ENCODE measurements at places on chromosomes 6 and 20.

GRCh38 chr6:124722141-124722878 is 239.9 kb upstream of the RNF217 start:
- DNase-seq = no peak

DNA sequence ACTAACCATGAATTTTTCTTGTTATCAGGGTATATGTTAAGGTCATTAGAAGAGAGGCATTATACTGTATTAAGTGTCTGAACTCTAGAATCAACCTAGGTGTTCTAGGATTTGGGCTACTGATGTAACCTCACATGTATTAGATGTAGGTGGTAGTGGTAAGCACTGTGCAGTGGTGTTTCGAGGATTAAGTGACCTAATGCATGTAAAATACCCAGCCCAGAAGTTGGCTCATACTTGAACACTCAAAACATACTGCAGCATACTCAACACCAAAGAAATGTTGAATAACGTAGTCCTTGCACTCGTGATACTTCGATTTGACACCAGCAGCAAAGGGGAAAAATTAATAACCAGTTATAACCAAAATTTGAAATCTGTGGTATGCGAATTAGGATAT is 48.7 kb downstream of the QKI start:
- no peak for DNase-seq

- no peak for DNase-seq
Measured at GRCh38 chr6:168216751-168217191, 102.8 kb downstream of the DACT2 start.

DNA sequence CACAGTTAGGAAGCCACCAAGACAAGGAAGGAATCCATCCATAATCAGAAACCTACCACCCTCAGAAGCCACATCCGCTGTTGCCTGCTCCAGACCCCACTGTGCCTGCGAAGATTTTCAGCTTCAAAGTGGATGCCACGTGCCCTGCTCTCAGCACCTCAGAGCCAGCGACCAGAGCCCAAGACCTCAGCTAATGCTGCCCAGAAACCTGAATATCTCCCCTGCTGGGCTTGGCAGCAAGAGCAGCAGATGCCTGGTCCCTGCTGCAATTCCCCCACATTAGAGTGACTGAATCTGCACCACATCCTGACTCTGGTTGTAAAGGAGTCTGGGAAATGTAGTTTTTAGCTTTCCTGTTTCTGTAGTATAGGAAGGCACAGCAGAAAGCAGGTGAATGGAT is 10.7 kb upstream of the ULBP3 start:
- DNase-seq = peak; percentile 32

DNA sequence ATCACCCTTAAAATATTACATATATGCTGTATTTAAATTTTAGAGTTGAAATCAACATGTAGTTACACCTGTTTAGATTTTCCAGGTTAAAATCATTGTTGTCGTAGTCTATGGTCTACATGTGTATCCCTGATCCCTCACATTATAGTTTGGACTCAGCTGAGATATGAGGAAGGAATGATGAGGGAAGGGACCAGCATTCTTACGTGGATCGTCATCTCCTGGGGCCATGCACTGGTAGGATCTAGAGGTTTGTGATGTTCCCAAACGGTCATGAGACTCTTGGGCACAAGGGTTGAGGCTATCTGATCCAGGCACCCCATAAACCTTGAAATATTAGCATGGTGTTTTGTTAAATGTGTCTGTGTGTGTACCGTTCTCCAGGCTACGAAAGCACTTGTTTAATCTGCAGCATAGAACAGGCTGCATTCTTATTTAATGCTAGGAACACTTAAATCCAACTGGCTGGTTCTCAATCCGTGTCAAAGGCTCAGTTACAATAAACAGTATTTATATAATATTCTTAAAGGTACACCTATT is 55.4 kb downstream of the IPCEF1 start:
- no peak for DNase-seq

DNA sequence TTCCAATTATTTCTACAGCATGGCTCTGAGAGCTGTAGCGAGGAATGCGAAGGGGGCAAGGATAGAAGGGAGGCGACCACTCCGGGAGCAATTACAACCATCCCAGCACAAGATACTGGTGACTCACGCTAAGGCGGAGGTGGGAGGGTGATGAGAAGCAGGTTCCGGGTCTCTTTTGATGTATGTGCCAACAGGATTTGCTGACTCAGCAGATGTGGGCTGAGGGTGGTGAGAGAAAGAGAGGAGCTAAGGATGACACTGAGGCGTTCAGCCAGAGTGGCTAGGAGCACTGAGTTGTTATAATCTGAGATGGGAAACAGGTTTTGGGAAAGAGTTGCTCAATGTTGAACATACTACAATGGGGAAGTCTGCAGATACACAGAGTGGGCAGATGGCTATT is 9.3 kb upstream of the TXNDC5 start:
- no peak for DNase-seq

DNA sequence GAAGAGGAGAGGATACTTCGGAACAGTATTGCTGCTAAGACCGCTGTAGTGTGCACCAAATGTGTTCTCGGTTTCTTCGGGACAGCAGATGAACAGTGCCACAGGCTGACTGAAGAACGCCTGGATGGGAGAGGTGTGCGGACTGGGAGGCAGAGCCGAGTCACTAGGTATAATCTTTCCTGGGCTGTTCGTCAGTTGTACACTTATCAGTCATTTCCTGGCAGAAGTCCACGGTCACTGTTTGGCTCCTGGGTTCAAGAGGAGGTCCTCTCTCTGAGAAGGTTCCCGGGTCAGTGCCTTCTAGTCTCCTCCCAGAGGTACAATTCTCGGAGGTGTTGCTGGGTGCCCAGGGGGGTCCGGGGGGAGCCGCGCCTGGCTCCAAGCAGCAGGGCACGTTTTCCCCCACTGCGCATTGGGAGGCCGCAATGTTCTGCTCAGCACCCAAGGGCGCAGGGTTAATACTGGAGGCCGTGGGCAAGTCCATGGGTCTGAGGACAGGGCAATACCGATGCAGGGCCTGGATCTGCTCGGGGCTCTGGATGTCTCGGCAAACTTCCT is 38.1 kb downstream of the GJA10 start:
- no peak for DNase-seq

GRCh38 chr20:8997701-8998117 is 71.2 kb upstream of the PLCB4 start:
- no peak for DNase-seq

GRCh38 chr6:35219683-35220326 is 6.0 kb downstream of the SCUBE3 start:
- DNase-seq = no peak

GRCh38 chr6:134422426-134423231 is 104.7 kb upstream of the SGK1 start:
- DNase-seq = no peak

DNA sequence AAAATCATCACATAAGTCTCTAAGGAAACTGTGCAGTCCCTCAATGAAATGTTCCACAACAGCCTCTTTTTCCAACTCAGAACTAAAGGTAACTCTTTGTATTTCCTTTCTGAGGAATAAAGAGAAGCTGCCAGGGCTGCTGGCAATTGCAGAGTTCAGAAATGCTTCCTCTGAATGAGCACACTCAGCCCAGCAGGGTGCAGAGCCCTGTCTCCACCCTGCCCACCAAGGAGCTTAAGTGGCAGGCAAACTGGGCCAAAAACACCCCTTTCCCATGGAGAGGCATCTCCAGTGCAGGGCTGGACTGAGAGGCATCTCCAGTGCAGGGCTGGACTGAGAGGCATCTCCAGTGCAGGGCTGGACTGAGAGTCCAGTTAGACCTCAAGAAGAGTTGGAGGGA is 255.4 kb downstream of the GMPR start:
- no peak for DNase-seq

GRCh38 chr20:1741309-1742048 is 83.9 kb upstream of the SIRPG start:
- DNase-seq = no peak

GRCh38 chr6:166587631-166588413 is 1.3 kb upstream of the RAMACL start:
- no peak for DNase-seq

- DNase-seq = no peak
Measured at GRCh38 chr6:113664909-113665308, 192.2 kb upstream of the MARCKS start.

DNA sequence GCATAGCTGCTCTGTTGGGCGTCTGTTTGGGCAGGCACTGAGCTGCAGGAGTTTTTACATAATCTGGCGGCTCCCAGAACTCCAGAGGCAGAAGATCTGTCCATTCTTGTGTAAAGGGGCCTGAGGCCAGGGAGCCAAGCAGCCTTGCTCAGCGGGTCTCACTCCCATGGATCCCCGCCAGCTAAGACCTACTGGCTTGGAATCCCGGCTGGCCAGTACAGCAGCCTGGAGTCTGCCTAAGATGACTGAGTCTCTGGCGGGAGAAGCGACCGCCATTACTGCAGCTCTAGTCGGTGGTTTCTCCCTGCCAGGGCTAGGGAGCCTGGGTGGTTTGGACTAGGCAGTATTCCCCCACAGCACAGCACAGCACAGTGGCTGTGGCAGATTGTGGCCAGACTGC is 268.4 kb upstream of the SYNCRIP start:
- DNase-seq = no peak

DNA sequence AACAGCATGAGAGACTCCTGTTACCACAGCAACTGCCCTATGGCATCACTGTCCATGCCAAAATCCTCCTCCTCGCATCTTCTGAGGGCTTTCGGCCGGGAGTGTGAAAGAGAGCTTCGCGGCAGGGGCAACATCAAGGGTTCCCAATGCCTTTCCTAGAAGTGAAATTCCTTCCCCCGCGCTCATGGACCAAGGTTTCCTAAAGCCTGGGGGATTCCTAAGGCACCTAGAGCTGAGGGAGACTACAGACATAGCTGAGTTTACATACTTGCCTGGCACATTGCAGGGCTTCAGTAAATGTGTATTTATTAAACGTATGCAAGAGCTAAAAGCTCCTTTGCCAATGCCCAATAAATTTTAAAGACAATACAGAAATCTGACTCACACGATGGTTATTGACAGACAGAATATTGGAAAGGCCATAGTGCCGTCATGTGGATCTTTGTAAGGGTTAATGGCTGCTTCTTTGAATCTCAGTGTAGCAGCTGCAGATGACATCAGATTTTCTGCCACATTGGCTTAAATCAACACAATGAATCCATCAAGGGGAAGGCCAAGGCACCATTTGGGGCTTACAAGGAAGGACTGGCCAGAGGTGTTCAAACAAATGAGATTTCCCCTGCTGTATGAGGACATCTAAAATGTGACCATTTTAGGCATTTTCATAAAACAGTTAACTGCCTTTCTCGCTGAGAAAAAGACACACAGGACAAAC is 281.2 kb upstream of the JARID2 start:
- DNase-seq = no peak

DNA sequence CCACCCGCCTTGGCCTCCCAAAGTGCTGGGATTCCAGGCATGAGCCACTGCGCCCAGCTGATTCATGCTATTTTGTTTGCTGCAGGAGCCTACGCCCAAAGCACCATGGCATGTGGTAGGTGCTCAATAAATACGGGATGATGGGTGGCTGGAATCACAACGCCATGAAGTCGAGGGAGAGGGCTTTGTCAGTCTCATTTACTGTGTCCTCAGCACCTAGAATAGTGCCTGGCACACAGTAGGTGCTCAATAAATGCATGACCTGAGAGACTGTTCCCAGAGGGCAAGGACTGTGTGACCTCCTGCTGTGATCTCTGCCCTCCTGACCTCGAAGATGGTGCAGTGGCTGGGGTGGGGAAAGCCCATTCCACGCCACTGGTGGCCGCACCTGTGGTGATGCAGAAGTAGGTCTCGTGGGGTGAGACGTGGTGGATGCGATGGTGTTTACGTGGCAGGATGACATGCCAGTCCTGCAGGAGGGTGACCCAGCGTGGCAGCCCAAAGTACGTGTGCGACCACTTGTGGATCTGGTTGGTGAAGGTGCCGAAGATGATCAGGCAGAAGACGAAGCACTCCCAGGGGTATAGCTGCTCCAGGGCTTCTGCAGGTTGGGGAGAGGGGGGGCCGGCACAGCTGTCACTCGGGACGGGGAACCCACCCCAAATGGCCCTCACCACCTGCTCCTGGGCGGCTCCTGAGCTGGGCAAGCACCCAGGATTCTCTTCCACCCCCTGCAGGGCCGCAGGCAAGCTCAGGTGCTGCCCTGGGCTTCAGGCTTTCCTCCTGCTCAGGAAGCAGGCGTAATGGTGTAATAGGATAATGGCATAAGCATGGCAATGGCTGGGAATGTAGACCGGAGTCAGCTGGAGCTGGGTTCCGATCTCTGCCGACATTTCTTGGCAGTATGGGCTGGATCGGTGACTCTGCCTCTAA is 14.9 kb upstream of the UBE2V1 start:
- no peak for DNase-seq

GRCh38 chr6:52622810-52623209 is 46.0 kb upstream of the TRAM2 start:
- no peak for DNase-seq

GRCh38 chr6:79076782-79077641 is 1.0 kb downstream of the PHIP start:
- DNase-seq = peak; percentile 95

DNA sequence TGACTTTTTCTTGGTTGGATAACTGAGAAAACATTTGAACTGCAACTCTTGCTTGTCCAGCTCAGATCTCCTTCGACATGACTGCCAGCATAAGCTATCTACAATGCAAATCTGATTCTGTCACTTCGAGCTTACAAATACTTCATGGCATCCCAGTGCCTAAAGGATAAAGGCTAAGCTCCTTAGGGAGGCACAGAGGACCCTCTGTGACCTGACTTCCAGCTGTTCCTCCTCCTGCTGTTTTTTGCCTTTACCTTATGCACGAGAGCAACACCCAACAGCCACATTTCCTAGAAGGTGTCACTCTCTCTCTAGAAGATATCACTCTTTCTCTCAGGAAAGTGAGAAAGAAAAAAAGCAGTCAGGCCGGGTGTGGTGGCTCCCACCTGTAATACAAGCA is 23.4 kb downstream of the SLC17A5 start:
- DNase-seq = no peak

DNA sequence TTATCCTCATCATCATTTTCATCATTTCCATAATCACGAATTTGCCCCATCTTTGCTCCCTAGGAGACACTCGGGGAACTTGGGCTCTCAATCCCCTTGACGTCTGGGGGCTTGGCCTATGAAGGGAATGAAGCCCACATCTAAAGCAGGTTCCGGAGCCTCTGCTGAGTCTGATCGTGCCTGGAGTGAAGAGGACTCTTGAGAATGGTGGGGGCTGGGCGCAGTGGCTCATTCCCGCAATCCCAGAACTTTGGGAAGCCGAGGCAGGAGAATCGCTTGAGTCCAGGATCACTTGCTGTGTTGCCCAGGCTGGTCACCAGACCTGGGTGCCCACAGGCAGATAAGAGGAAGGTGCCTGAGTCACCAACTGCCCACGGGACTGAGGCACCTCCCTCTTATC is 114.5 kb downstream of the SYCP2 start:
- no peak for DNase-seq

GRCh38 chr20:48831718-48832404 is 4.1 kb upstream of the PREX1 start:
- no peak for DNase-seq

GRCh38 chr6:169738204-169738975 is 13.0 kb downstream of the DYNLT2 start:
- no peak for DNase-seq

GRCh38 chr20:48765359-48765758 is 62.4 kb downstream of the PREX1 start:
- DNase-seq = no peak
